ENCODE measurements at places on chromosomes 12 and 14.

DNA sequence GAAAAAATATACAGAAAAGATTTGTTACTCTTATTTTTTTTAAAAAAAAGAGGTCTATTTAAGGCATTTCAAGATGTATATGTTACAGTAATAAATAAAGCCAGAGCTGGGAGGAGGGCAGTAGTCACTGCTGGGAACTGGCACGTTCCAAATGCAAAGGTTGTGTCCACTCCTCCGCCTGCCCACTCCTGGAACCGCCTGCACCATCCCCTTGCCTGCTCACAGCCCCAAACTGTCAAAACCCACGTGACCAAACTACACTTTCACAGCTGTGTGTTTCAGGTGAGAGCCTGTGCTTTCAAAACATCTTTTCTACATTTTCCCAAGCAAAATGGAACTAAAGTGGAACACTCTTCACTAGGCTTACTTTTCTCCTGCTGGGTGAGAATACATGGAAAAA lies 160.4 kb downstream of the TTC7B start:
- DNase-seq: no peak

GRCh38 chr12:13000616-13000924 lies 505 bp upstream of the HEBP1 start:
- DNase-seq: no peak

GRCh38 chr12:7693793-7694192 lies 1.8 kb downstream of the GDF3 start:
- DNase-seq: no peak

- no peak for DNase-seq
Measured at GRCh38 chr12:57066245-57066644, 12.3 kb downstream of the NEMP1 start.

- no peak for DNase-seq
Measured at GRCh38 chr14:102000902-102001301, 36.5 kb downstream of the DYNC1H1 start.

DNA sequence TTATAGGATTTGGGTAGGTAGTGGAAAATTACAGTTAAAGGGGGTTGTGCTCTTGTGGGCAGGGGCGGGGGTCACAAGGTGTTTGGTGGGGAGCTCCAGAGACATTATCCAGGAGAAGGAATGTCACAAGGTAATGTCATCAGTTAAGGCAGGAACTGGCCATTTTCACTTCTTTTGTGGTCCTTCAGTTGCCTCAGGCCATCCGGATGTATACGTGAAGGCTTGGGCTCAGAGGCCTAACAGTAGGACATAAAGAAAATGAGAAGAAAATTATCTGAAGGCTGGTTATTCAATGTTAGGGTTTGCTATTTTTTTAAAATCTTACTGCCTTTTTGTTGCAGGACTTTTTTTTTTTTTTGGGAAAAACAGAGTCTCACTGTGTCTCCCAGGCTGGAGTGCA lies 2.5 kb upstream of the PSEN1 start:
- DNase-seq: no peak

GRCh38 chr12:79414252-79414651 lies 276.5 kb downstream of the PAWR start:
- no peak for DNase-seq

GRCh38 chr12:94725375-94726168 lies 75.2 kb upstream of the TMCC3 start:
- DNase-seq: no peak

DNA sequence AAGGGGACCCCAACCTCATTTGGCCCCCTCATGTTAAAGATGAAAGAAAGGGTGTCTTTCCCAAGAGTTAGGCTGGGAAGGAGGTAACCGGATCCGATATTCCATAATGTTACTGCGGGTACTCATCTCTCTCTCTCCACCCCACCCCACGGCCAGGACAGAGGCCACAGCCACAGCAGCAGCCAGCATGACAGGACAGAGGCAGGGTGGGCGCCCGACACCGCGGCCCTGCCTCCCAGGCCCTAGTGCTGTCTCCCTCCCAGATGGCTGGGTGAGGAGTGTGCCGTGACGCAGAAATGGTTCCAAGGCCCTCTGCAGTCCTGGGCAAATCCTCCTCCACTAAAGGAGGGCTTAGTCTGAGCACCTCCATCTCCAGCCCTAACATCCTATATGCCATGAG lies 6.2 kb downstream of the SLC6A12 start:
- DNase-seq: no peak

DNA sequence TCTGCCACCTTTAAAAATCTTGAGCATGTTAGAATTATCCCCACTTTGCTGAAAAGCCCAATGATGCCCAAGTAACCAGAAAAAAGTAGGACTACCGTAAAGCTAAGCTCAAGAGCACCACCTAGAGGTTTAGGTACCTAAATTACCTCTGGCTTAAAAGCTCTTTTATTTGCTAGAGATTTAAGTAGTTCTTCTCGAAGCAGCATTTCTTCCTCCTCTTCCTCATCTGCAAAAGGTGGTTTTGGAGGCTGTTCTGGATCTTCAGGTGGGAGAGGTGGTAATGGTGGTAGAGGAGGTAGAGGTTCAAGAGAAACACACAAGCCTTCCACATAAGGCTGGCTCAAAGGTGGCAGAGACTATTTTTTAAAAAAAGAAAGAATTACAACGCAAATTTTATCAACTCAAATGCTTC lies 26.9 kb downstream of the ZFC3H1 start:
- DNase-seq: peak; percentile 56

DNA sequence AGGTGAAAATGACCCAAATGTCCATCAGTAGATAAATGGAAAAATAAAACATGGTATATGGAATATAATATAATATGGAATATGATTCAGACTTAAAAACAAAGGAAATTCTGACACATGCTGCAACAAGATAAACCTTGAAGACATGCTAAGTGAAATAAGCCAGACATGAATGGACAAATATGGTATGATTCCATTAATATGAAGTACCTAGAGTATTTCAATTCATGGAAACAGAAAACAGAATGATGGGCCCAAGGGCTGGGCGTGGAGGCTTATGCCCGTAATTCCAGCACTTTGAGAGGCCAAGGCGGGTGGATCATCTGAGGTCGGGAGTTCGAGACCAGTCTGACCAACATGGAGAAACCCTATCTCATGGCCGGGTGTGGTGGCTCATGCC lies 22.7 kb upstream of the ORAI1 start:
- DNase-seq: no peak

GRCh38 chr12:91180582-91181395 lies 1.8 kb downstream of the DCN start:
- no peak for DNase-seq

- DNase-seq: no peak
Measured at GRCh38 chr14:56400109-56400825, 179.3 kb upstream of the TMEM260 start.

- no peak for DNase-seq
Measured at GRCh38 chr12:117093918-117094630, 5.1 kb downstream of the TESC start.

- no peak for DNase-seq
Measured at GRCh38 chr14:89308232-89308959, 108.6 kb downstream of the FOXN3 start.

- DNase-seq: no peak
Measured at GRCh38 chr12:114689075-114689994, 5.4 kb upstream of the TBX3 start.

DNA sequence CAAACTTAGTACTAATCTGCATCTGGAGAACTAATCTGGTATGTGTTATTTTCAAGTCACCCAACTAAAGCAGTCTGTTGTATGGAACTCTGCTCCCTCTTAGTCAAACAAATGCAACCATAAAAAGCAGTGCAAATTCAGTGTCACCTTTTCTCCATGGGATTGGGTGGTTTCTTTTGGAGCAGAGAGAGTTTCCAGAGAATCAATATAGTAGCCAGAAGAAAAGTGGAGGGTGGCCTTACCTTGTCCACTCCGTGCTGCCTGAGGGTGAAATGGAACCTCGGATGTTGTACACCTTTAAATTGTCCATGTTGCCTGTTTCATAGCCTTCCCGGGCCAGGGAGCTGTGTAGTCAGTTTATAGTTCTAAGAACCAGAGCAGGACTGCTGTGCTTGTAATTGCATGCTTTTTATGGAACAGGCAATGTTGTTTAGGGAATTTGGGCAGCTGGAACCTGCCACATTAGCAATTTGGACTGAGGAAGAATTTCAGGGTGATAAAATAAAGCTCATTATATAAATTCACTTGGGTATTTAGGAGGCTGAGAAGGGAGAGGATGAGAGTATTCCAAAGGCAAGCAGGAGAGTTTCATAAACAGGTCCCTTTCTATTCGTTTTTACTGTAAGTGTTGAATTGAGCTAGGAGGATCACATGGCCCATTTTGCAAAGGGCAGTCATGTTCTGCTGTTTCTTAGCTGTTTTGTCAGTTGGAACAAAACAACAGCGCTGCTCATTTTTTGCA lies 60.5 kb downstream of the CRADD start:
- DNase-seq: no peak

GRCh38 chr14:103216857-103217256 lies 93.6 kb downstream of the TNFAIP2 start:
- no peak for DNase-seq

- no peak for DNase-seq
Measured at GRCh38 chr12:53867216-53868012, 71.2 kb upstream of the HOXC13 start.

DNA sequence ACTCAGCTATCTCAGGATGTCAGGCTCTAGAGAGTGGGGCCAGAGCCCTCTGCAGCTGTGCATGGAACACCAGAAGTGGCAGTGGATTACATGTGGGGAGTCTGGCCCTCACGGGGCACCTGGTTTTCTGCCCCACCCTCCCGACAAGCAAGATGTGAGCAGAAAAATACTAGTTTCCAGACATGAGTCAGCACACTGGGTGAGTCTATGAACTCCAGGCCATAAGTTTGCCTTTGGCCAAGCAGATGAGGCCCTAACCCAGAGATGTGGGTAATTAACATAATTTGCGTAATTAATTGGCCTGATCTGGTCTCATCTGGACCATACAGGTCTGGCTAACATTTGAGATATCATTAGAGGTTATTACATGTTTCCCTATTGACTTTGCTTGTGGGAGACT lies 37.7 kb upstream of the SLC24A4 start:
- DNase-seq: no peak

DNA sequence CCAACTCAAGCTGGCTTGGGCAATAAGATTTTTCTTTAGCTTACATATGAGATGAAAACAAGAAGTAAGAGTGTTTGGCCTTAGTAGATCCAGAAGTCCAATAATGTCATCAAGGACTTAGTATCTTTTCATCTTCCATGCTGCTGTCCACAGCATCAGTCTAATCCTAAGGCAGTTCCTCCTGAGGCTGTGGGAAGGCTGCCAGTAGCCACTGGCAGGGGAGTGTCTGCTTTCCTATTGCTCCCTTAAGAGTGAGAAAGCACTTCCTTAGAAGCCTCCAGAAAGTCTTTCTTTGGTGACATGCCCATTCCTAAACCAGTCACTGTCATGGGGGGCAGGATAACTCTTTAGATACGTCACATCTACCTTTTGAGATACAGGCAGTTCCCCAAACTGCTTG lies 317.7 kb downstream of the BMP4 start:
- DNase-seq: no peak

DNA sequence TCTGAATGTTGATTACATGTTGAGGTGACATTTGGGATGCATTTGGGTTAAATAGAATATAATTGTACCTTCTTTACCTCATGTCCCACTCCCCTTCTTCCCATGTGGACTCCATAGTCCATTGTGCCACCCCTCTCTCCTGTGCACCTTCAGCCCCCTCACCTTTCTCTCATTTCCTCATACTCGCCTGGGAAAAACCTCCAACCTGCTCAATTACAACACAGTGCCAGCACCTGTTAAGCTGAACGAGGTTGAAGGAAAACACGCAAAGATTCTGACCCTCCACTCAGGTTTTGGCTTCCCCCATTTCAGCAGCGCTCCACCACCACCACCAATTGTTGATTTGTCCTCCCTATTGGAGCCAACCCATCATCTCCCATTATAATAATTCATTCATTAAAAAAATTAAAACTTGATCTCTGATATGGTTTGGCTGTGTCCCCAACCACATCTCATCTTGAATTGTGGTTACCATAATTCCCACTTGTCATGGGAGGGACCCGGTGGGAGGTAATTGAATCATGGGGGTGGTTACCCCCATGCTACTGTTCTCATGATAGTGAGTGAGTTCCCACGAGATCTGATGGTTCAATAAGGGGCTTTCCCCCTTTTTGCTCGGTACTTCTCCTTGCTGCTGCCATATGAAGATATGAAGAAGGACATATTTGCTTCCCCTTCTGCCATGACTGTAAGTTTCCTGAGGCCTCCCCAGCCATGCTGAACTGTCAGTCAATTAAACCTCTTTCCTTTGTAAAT lies 33.7 kb upstream of the PPP2R5C start:
- no peak for DNase-seq

DNA sequence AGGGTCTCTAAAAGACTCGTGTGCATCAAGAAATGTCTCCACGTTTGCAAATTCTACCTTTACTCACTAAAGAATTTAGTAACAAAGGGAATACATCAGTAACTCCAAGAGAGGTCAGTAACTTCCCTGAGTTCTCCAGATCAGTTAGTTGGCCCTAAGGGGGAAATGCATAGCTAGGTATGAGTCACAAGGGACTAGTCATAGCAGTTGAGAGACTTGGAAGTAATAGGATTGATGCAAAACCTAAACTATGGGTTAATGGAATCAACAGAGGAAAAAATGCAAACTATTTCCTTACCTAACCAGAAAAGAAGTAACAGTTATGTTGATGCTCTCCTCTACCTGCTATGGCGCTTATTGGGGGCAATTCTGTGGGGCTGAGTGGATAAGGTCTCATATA lies 148.8 kb upstream of the GARIN6 start:
- peak; percentile 74 for DNase-seq

GRCh38 chr12:98594050-98594835 lies 757 bp downstream of the SLC25A3 start:
- no peak for DNase-seq

DNA sequence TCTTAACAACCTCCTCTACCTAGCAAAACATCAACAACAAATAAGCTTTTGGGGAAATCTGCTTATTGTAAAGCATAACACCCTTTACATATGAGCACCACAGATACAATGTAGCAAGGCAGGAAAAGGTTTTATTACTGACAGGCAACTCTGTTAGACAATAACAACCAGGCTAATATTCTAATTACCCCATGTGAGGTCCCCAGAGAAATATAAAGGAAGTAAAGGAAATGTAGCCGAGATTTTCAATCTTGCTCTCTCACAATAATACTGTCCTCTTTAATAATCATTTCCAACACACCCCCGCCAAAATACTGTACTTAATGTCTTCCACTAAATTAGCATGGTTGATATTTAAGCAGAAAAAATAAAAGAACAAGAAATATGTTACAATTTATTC lies 14.0 kb upstream of the INSM2 start:
- no peak for DNase-seq

GRCh38 chr12:53056296-53056695 lies 6.4 kb downstream of the TNS2 start:
- no peak for DNase-seq
